Occipital lobe (tissue), 3 donors: ENCODE measurements at places on chromosomes 16 and 17. TPM values are rescaled to one million over a fixed set of nuclear protein-coding genes. Genes with fewer than 3 reads are reported as not detected.

CTF1 gene
- total RNA-seq: not detected

ARHGAP23 gene
- total RNA-seq: 42.9 TPM

TNK1 gene
- total RNA-seq: 0.94 TPM

CACNG5 gene
- total RNA-seq: 0.31 TPM

MT3 gene
- total RNA-seq: 8.6 TPM

SDK2 gene
- 6.9 TPM for total RNA-seq

TMEM98 gene
- 35.6 TPM for total RNA-seq

GJC1 gene
- total RNA-seq: 81.3 TPM

TP53TG3B gene
- total RNA-seq: not detected
